ENCODE measurements at places on chromosomes 12 and 14. TPM values are rescaled to one million over a fixed set of nuclear protein-coding genes. Genes with fewer than 3 reads are reported as not detected.

Gene OR6C2
- not detected for total RNA-seq

GRCh38 chr12:5577211-5577612 is 145.3 kb downstream of the NTF3 start:
- no peak for DNase-seq

- DNase-seq: no peak
Observed at GRCh38 chr12:132496710-132497109, 6.8 kb downstream of the FBRSL1 start.

- no peak for DNase-seq
Observed at GRCh38 chr14:88251650-88252049, 71.4 kb downstream of the KCNK10 start.

Gene PLEKHD1
- under 0.01 TPM for total RNA-seq

GRCh38 chr12:132698341-132698740 is 11.0 kb downstream of the PXMP2 start:
- no peak for DNase-seq
